ENCODE measurements at places on chromosomes 7 and 10.

DNA sequence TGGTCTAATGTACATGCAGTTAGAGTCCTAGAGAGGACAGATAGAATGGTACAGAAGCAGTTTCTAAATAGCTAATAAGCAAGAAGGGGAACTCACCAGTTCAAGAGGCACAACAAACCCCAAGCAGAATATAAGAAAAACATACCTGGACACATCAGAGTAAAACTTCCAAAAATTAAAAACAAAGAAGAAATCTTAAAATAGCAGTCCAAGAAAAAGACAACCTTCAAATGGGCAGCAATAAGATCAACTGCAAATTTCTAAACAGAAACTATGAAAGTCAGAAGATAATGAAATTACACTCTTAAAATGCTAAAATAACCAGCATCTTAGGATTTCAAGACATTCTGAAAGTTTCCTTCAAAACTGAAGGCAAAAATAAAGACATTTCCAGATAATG lies 55.9 kb downstream of the USP6NL start:
- no peak for DNase-seq

- no peak for DNase-seq
Measured at GRCh38 chr10:21624951-21625350, 90.9 kb downstream of the MLLT10 start.

DNA sequence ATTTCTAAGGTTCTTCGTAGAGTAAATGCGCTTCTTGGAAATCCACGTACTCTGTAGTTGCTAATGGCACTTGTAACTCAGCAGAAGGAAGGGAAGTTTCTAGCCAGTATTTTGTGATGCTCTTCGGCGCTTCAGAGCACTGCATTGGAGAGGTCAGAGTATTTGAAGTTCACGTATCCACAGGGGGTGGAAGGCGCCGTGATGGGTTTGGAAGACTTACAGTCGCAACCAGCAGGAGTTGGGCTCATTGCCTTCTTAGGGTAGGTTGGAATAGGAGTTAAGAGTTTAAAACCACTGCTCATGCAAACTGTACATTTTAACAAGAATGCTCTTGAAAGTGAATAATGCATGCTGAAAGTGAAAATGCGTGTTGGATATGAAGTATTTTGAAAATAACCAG lies 49.1 kb downstream of the SHH start:
- DNase-seq = no peak

- no peak for DNase-seq
Measured at GRCh38 chr10:47031211-47031900, 120.1 kb downstream of the PTPN20 start.

DNA sequence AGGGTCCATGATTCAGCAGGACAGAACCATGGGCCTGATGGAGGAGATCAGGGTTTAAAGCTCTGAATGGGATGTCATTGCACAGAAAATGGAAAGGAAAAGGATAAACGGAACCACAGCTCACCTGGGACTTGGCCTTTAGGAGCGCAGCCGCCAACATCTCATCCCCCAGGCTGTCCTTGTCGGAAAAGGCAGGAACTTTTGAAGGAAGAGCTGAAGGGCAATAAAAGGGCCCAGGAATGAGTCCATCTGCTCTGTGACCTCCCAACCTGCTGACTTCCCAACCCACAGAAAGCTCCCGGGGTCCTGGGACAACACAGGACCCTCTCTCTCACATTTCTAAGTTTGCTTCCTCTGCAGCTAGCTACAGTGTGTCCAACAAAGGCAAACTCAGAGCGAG lies 6.1 kb downstream of the ZNF3 start:
- DNase-seq = no peak

- DNase-seq = no peak
Measured at GRCh38 chr7:24963218-24963617, 16.8 kb downstream of the OSBPL3 start.

- no peak for DNase-seq
Measured at GRCh38 chr10:119007211-119007574, 22.3 kb upstream of the NANOS1 start.

- no peak for DNase-seq
Measured at GRCh38 chr10:74047871-74048270, 50.0 kb downstream of the VCL start.

- DNase-seq = no peak
Measured at GRCh38 chr10:14116021-14116420, 214.7 kb downstream of the FRMD4A start.

DNA sequence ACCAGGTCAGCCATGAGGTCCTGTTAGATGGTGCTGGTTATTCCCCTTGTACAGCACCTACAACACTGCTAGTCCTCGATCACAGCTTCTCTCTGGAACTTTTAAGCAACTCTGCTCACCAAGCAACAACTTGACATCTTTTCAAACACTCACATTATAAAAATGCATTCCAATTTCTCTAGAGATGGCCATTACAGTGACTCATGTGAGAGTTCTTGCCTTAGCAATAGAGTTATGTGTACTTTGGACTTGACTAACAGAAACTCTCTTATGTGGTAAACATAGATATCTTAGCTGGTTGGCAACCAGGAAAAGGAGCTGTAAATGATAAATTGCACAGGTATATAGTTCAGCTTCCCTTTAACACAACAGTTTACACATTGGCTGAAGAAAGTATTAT lies 122.2 kb downstream of the PDE1C start:
- peak; percentile 33 for DNase-seq

GRCh38 chr7:133950855-133951254 lies 176.3 kb upstream of the LRGUK start:
- no peak for DNase-seq

- DNase-seq = no peak
Measured at GRCh38 chr10:75477680-75478079, 46.3 kb downstream of the LRMDA start.

- no peak for DNase-seq
Measured at GRCh38 chr10:7609556-7609955, 57.2 kb downstream of the ITIH5 start.
